Upper lobe of right lung (tissue), 1 donor: ENCODE measurements at places on chromosomes 5 and 9. TPM values are rescaled to one million over a fixed set of nuclear protein-coding genes. Genes with fewer than 3 reads are reported as not detected.

QRFP gene
- total RNA-seq = not detected

RLN1 gene
- total RNA-seq = not detected

MYOT gene
- not detected for total RNA-seq

SIT1 gene
- total RNA-seq = 2.2 TPM

MED10 gene
- total RNA-seq = 31.8 TPM

SPATA31A3 gene
- total RNA-seq = not detected

DNA sequence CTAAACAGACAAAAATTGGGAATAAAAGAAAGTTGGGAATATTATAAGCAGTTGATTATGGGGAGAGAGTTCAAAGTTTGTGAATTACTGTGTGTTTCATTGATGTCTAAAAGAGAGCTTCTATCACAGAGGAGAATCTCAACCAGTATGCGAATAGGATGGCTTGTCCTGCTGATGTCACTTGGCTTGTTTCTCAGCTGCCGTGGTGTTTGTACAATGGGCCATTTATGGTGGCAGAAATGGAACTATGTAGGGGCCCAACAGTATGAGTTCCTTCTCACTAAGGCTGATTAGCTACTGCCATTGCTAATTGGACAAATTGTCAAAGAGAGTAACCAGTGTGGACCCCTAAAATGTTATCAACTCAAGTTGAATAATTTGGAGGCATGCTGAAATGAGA, 103.9 kb downstream of the ST8SIA4 start:
- no peak for DNase-seq

DNA sequence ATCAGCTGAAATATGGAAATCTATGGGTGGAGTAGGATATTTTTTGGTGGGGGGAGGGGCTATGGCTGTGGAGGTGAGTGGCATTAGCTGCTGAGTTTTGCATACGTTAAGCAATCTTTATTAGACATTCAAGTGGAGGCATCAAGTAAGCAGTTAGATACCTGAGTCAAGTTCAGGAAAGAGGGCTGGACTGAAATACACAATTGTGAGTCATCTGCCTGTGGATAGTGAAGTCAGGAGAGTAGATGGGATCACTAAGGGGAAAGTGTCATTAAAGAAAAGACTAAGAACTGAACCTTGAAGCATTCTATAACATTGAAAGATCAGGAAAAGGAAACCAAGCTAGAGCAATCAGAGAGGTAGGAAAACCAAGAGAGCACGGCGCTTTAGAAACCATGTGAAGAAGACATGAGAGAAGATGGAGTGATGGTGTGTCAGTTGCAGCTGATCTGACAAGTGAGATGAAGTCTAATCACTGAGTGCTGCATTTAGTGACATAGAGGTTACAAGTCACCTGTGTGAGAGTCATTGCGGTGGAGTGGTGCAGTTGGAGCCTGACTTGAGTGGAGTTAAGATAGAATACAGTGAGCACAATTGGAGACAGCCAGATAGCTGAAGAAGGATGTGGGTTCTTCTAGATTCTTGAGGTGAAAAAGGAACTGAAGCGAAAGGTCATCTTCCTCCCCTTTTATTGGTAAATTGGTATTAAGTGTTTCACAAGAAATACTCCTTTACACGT, 88.7 kb downstream of the PIP5K1B start:
- no peak for DNase-seq

DNA sequence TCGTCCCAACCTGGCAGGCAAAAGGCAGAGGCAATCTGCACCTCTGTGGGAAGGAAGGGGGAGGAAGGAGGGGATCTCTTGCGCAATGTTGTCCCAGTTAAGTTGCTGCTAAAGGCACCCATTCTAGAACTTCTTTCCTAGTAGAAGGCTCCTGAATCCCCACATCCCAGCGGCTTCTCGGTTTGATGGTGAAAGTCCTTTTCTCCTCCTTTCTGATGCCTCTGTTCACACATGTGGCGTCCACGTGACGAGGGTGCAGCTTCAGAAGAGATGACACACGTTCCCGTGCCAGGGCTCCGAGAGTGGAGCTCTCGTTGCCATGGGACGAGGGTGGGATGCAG, 96.9 kb upstream of the FCN2 start:
- DNase-seq = no peak

GRCh38 chr5:956941-957747, 51.5 kb upstream of the NKD2 start:
- peak; percentile 64 for DNase-seq

DNA sequence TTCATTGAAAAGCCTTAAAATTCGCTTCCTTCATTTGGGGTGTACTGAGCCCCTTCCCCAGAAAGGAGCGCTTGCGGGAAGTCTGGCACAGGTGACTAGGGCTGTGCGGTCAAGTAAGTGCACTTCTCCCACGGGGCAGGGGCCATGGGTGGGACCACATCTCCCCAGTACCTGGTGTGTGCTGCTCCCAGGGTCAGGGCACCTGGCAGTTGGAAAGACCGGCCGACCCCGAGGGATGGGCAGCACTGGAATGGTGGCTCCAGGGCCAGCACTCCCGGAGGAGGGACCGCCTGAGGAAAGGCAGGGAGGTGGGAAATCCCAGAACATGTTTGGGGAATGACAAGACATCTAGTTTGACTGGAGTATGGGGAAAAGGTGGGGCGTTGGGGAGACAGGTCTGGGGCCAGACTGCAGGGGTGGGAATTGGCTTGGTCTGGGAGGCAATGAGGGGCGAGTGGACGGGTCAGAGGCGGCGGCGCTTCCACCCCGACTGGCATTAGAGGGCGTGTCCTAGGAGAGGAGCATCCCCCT, 727 bp upstream of the GLIPR2 start:
- DNase-seq = no peak

GRCh38 chr5:41747301-41747700, 122.9 kb downstream of the OXCT1 start:
- no peak for DNase-seq

- no peak for DNase-seq
Observed at GRCh38 chr9:34519321-34520020, 3.3 kb downstream of the ENHO start.

DNA sequence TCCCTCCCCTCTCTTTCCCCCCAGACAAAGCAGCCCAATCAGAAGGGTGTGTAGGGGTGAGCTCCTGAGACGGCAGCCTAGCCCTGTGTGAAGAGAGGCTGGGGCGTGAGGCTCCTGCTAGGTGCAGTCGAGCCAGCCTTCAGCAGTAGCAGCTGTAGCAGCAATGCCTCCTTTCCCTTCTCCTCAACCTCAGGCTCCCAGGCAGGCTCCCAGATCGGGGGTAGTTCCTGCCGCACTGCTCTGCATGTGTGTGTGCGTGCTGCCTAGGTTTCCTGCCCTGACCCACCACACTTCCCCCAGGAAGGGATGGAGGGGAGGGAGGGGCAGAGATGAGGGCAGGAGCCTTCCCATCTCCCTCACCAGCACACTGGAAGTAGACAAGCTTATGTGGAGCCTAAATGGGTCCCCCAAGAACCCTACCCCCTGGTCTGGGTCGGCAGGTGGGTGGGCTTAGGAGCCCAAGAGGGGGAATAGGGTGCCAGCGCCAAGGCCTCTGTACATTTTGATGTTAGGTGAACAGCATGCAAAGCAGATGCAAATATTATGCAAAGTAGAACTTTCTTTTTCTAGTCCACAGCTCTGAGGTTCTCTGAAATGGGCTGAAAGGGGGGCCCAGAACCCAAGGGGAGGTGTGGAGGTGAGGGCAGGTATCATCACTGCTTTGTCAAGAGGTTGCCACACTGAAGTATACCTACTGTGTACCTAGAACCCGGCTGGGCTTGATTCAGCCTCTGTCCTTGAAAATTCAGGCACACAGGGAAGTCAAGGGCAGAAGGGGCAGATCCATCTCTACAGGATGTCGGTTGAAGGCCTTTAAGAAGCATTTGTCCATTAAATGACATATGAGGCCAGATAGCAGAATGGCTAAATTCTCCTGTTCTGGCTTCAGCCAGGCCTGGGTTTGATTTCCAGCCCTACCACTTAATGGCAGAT, 57.8 kb downstream of the CXXC5 start:
- DNase-seq = no peak

- DNase-seq = no peak
Observed at GRCh38 chr9:93299418-93300174, 115.7 kb downstream of the WNK2 start.

- DNase-seq = no peak
Observed at GRCh38 chr9:88777498-88778312, 213.6 kb upstream of the S1PR3 start.

GRCh38 chr9:1536522-1537170, 478.5 kb upstream of the SMARCA2 start:
- DNase-seq = no peak

DNA sequence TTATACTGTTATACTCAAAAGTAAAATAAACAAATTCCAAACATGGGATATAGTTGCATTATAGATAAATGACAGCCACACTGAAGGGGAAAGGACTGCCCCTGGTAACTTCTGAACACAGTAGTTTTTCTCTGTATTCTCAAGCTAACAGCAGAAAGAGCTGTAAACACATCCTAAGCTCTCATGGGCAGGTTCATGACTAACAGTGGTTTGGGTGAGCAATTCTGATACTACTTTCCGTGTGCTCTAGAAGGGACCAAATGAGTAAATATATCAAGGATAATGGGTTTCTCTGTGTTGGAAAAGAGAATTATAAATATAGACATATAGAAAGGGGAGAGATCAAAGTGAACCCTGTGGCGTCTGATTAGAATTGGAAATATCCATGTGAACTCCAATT, 2.2 kb upstream of the LCN6 start:
- DNase-seq = no peak
